ENCODE measurements at places on chromosomes 5 and 9. TPM values are rescaled to one million over a fixed set of nuclear protein-coding genes. Genes with fewer than 3 reads are reported as not detected.

The PCDHGA6 gene
- 4.6 TPM for polyA plus RNA-seq

The GLRA1 gene
- polyA plus RNA-seq: not detected

The MSMP gene
- polyA plus RNA-seq: not detected

The POLR1E gene
- 29.2 TPM for polyA plus RNA-seq

The ALG2 gene
- polyA plus RNA-seq: 33.7 TPM

The LCP2 gene
- polyA plus RNA-seq: 8.3 TPM

The REEP2 gene
- 1.9 TPM for polyA plus RNA-seq

The CDC25C gene
- polyA plus RNA-seq: 16.4 TPM
